ENCODE measurements at places on chromosomes 6 and 20. TPM values are rescaled to one million over a fixed set of nuclear protein-coding genes. Genes with fewer than 3 reads are reported as not detected.

Gene LST1
- 0.14 TPM for total RNA-seq

Gene REM1
- total RNA-seq, result 0.32 TPM

Gene LY6G5C
- total RNA-seq, result 0.88 TPM

Gene SLC16A10
- total RNA-seq, result not detected

Gene DTNBP1
- 11.8 TPM for total RNA-seq

Gene KIF6
- not detected for total RNA-seq

Gene FRK
- 0.07 TPM for total RNA-seq

Gene VGLL2
- total RNA-seq, result not detected

Gene SIGLEC1
- total RNA-seq, result not detected
